ENCODE measurements at places on chromosomes 6 and 20.
A peak's percentile ranks its signal among the peaks of the same experiment; 100 is the strongest.

- no peak for DNase-seq
Observed at GRCh38 chr20:46050444-46050843, 21.4 kb downstream of the SLC12A5 start.

GRCh38 chr20:219290-220115 is 7.6 kb upstream of the DEFB129 start:
- no peak for DNase-seq

DNA sequence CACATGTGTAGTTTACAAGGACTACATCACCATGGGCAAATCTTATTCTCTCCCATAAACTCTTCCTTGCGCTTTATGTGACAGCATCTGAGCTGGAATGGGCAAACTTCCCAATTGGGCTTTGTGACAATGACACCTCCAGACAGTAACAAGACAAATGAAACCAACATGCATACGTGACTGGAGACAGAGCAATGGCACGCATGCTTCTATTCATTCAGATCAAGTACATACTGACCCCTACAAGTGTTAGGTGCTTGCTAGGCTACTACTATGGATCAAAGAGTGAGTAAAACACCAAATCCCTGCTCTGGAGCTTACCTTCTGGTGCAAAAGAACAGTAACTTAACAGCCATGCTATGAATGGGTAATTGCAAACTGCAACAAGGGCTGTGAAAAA is 394.9 kb downstream of the BTBD9 start:
- DNase-seq: no peak

- DNase-seq: no peak
Observed at GRCh38 chr6:70310063-70310694, 7.3 kb upstream of the COL9A1 start.

DNA sequence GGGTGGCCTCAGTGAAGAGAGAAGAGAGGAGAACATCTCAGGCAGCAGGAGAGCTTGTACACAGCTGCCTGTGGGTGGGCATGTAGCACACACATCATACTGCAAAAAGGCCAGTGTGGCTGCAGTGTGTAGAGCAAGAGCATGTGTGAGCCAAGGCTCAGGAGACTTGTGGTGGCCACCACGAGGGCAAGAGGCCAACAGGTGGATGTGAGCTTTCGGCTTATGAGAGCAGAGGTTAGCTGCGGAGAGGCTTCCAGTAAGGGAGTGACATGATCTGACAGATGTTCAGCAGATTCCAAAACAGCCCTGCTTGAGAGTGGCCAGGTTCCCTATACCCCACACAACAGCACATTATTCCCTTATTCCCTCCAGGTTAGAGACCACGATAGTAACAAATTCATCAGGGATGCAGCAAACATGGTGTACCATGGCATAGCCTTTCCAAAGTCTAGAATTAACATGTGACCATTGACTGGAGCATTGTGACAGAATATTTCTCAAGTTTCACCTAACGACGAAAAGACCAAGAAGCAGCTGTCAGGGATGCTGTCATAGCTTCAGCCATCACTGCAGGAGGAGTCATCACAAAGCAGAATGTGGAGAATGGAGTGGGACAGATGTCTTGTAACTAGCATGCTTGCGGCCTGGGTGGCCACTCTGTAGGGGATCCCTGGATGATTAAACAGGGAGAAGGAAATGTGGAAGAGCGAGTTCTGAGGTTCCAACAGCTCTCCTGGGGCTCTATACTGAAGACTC is 23.1 kb downstream of the HM13 start:
- DNase-seq: no peak

DNA sequence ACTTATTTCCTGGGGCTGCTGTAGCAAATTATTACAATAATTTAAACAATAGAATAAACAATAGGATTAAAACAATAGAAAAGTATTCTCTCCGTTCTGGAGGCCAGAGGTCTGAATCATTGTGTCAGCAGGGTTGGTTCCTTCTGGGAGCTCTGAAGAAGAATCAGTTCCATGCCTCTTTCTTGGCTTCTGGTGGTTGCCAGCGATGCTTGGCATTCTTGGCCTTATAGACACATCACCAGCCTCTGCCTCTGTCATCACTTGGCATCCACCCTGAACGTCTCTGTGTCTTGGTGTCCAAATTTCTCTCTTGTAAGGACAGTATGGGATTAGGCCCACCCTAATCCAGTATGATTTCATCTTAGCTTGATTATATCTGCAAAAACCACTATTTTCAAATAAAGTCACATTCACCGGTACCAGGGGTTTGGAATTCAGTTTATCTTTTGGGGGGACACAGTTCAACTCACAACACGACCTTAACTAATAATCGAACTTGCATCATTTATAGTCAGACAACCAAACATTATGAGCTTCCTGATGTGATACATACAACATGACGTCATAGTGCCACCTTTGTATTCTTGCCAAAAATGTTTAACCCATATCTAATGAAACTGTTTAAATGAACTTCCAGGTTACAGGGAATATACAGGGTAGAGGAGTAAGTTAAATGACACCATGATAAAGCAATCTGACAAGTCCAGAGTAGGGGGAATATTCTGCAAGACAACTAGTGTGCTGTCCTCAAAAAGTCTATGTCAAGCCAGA is 84.7 kb upstream of the RNF24 start:
- no peak for DNase-seq

- no peak for DNase-seq
Observed at GRCh38 chr20:18363708-18364107, 75.4 kb downstream of the ZNF133 start.

DNA sequence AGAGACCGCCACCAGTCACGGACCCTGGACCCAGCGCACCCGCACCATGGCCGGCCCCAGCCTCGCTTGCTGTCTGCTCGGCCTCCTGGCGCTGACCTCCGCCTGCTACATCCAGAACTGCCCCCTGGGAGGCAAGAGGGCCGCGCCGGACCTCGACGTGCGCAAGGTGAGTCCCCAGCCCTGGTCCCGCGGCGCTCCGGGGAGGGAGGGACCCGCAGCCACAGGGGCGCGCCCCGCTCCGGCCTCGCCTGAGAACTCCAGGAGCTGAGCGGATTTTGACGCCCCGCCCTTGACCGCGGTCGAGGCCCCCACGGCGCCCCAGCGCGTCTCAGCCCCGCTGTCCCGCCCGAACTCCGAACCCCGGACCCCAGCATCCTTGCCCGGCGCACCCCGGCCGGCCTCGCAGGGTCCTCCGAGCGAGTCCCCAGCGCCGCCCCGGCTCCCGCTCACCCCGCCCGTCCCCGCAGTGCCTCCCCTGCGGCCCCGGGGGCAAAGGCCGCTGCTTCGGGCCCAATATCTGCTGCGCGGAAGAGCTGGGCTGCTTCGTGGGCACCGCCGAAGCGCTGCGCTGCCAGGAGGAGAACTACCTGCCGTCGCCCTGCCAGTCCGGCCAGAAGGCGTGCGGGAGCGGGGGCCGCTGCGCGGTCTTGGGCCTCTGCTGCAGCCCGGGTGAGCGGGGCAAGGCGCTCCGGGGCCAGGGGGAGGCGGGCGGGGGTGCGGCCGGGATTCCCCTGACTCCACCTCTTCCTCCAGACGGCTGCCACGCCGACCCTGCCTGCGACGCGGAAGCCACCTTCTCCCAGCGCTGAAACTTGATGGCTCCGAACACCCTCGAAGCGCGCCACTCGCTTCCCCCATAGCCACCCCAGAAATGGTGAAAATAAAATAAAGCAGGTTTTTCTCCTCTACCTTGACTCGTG is at the start of gene OXT:
Gene OXT, plus strand, starts transcription at position 11 of the 920 bp plus-strand sequence. Its CDS starts 36 bp downstream, at position 47.
- DNase-seq: peak; percentile 73

GRCh38 chr6:34872332-34872731 is 15.5 kb downstream of the TAF11 start:
- DNase-seq: no peak

GRCh38 chr20:23937303-23938117 is 51.1 kb downstream of the GGTLC1 start:
- peak; percentile 38 for DNase-seq

All from stimulated activated CD4-positive, alpha-beta T cell treated with anti-CD3 and anti-CD28 coated beads, Interleukin-12 subunit alpha, Interleukin-12 subunit beta, amount 100 ng/mL, for 4 hours (primary cell).